Smooth muscle cell of the brain vasculature (primary cell): ENCODE measurements at places on chromosomes 1 and 21.

DNA sequence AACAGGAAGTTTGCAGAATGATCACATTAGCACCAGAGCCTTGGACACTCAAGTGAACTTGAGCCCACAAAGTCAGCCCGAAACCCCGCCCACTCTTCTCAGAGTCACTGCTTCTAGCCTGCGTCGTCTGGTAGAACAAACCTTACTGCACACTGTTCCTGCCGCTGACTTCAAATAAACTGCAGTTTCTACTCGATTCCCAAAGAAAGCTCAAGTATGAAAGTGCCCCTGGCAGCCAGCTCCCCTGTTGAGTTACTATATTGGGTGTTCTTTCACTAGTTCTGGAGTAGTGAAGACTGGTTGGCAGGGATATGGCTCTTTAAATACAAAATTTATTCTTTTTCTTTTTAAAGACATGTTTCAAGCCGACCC, 164.7 kb downstream of the GALNT2 start:
- DNase-seq = peak; percentile 65

GRCh38 chr1:181986907-181987305, 74.6 kb downstream of the ZNF648 start:
- no peak for DNase-seq

GRCh38 chr1:31591425-31592093, 15.2 kb downstream of the TINAGL1 start:
- no peak for DNase-seq

- no peak for DNase-seq
These were observed 552 bp upstream of the ZNF496 start for GRCh38 chr1:247332215-247332622.

- DNase-seq = no peak
These were observed 2.1 kb upstream of the WASF2 start for GRCh38 chr1:27491748-27492700.

DNA sequence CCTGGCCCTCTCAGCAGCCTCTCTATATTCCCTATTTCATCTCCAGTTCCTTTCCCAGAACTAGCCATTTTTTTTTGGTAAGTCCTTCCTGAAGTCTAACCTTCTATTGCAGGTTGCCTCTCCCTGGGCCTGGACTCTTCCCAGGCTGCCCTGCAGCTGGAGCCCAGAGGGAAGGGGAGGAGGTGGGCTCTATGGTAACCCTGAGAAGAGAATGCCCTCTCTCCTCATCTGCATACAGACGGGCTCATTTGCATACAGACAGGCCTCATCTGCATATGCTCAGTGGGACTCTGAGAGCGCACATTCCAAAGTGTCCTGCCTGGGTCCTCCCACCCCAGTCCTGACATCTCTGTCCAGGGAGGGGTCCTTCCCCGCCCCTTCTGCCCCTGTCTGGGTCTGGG, 32.7 kb downstream of the RHBG start:
- DNase-seq = no peak

DNA sequence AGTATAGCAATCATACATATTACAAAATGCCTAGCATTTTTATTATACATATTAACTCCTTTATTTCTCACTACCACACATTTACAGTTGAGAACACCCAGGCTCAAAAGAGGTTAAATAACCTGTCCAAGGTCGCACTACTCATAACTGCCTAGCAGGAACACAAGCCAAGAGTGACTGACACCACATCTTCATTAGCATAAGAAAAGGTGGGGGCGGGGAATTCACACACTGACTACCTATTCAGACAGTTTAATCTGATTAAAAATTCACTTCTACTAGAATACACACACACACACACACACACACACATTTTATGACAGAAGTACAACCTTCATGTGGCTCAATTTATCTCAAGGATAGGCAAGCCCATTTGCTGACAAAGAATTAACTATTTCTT, 77.8 kb upstream of the CACHD1 start:
- no peak for DNase-seq

GRCh38 chr1:170356585-170356984, 175.4 kb upstream of the GORAB start:
- no peak for DNase-seq

DNA sequence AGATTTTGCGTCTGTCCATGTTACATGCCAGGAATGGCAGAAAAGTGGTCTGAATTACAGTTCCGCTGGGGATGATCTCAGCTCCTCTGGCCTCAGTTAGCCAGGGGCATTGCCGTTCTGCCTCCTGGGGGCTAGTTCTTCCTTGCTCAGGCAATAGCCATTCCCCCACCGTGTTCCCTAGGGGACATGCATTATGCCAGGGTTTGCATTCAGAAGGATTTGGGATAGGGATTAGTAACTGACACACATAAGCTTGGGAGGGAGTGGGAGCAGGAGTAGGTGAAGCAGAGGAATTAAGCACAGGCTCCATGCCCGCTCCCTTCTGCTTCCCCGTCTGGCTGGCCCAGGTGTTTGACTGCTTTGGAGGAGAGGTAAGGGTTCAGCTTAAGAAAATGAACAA, 12.7 kb downstream of the LRRC71 start:
- DNase-seq = no peak

- DNase-seq = no peak
These were observed 3.1 kb downstream of the ILDR2 start for GRCh38 chr1:166972193-166972592.

GRCh38 chr1:210687582-210688279, 359.0 kb downstream of the HHAT start:
- DNase-seq = no peak

- no peak for DNase-seq
These were observed 2.2 kb downstream of the MTARC1 start for GRCh38 chr1:220788900-220789299.

DNA sequence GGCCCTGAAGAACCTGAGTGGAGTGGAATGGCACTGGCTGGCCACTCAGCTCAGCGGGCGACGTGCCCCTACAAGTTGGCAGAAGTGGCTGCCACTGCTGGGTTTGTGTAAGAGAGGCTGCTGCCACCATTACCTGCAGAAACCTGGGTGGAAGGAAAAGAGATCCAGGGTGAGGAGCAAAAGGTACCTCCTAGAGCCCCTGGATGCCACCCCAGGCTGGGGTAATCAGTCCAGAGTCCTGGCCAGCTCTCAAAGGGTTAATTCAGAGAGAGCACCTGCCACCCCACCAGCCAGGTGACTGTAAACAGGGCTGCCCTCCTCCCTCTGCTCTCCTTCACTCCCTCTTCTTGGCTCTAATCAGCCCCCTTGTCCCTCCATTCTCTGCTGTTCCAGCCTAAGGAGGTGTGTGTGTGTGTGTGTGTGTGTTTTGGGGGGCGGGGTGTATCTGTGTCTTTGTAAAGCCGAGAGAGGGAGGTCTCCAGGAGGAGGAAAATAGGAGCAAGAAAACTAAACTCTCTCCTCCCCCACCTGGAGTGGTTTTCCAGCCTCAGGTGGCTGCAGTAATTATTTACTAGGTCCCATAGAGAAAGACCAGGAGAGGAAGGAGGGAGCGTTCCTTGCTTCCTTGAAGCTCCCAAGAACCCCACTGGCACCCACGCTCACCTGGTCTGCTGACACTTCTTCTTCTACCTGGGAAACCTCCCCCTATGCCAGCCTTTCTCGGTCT, 12.6 kb downstream of the TRIM46 start:
- no peak for DNase-seq

- DNase-seq = no peak
These were observed 404 bp upstream of the SCMH1 start for GRCh38 chr1:41242342-41243078.

GRCh38 chr1:214271174-214271858, 9.6 kb upstream of the SMYD2 start:
- DNase-seq = no peak

DNA sequence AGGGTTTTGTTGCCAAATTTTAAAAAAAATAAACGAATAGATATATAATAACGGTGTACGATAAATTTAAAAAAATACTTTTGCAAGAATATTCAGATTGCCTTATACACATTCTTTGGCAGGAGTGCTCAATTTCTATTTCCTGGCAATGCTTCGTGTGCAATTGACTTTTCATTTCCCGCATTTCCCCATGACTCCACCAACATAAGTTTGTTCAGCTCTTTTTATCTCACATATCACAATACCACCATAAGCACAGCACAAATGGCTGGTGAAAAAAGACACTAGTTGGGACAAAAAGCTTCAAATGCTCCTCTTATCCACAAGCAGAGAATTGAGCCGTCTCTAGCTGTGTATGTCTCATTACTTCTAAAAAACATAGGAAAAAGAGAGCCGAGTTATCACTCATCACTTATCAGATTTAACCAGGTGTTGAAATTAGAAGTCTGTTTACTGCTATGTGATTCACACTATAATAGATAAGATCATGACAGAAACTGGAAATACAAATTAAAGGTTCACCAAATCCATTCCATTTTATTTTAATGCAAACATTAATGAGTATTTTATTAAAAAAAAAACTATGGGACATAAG, 28.9 kb upstream of the RGS1 start:
- DNase-seq = no peak

DNA sequence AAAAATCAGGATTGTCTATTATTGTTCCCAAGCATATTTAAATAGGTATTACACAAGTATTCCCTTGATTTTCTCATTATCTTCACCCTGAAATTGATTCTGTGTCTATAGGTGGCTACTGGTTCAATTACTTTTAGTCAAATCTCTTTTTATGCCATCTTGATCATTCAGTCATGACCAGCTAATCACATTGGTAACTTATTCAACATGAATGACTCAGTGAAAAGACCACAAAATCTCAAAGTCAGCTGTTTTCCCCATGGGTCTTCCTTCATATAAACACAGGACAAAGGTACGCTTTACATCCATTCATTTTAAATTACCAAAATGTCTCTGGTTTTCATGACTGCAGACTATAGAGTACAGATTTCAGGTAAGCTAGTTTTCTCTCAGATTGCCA, 23.7 kb upstream of the NRIP1 start:
- DNase-seq = no peak

GRCh38 chr1:54118704-54119103, 34.1 kb downstream of the CDCP2 start:
- DNase-seq = no peak

GRCh38 chr1:151143986-151144385, 2.4 kb downstream of the SEMA6C start:
- DNase-seq = no peak

- DNase-seq = no peak
These were observed 41.8 kb upstream of the PWP2 start for GRCh38 chr21:44065428-44065827.

- no peak for DNase-seq
These were observed 217.1 kb downstream of the NFIA start for GRCh38 chr1:61299463-61299862.

DNA sequence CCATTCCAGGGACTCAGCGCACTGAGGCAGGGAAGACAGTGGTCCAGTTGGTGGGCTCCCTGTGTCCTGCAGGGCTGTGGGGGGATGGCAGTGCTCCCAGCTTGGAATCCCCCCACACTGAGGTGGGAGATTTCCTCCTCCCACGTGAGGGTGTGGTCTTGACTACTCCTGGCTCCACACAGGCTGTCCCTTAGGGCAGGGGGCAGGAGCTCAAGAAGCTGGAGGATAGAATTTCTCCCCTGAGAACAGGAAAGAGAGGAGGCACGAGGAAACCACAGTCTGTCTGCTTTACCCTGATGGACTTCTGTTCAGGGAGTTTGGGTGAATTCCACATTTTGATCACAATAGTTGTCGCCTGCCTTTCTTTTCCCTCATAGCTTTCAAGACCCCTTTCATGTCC, 62.1 kb downstream of the CACNA1E start:
- no peak for DNase-seq

- DNase-seq = no peak
These were observed 636.4 kb downstream of the SMYD3 start for GRCh38 chr1:245870698-245871097.

GRCh38 chr1:69570356-69570755, 2.6 kb downstream of the LRRC7 start:
- no peak for DNase-seq
